NCI-H510A (cell line): ENCODE measurements at places on chromosomes 2 and 18.

- DNase-seq, result no peak
These were observed 31.5 kb upstream of the NCKAP5 start for GRCh38 chr2:133599811-133600210.

DNA sequence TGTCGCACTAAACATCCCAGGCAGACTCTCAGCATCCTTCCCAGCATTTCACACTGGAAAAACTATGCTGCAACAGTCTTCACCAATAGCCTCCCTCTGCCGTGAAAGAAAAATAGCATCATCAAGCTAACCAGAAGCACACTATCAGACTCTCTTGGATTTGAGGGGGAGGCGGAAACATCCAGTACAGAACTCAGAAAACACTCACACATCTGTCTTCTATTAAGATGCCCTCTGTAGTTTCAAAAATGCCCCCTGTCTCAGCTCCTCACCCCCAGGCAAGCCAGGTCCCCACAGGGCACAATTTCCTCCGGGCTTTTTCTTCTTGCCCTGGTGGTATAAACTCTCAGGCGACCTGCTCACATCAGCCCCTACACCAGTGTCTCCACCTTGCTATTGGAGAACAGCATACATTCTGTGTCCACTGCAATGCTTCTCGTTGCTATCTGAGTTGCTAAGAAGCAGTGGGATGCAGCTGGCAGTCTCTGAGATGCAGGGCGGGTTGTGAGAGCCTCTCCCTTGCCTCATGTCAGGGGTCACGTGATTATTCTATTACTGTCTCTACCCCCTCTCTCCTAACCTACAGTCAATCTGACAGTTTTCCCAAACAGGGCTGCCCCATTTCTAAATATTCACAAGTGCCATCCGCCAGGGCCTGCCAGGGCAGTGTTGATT is 189.9 kb downstream of the INO80D start:
- peak; percentile 11 for DNase-seq

DNA sequence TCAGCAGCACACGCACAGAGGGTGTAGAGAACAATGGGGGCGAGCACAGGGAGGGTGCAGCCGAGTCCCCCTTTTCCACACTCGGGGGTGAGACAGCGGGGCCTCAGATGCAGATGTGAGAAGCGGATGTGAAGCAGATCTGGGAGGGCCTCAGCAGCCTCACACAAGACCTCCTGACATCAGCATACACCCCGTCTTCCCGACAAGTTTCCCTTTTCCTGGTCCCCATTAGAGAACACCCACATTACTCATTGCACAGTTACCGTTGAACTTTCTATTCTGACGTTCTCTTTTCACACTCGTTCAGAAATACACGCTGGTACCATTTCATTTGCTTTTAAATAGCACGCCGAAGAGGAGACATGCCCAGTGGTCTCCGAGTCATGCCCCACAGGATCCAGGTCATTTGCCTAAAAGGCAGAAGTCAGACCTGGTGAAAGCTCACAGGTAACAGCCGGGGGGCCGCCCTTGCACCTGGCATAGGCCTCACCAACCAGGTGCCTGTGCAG is 129.5 kb upstream of the ID2 start:
- no peak for DNase-seq

- DNase-seq, result no peak
These were observed 298.2 kb downstream of the TCF4 start for GRCh38 chr18:55289775-55290174.

DNA sequence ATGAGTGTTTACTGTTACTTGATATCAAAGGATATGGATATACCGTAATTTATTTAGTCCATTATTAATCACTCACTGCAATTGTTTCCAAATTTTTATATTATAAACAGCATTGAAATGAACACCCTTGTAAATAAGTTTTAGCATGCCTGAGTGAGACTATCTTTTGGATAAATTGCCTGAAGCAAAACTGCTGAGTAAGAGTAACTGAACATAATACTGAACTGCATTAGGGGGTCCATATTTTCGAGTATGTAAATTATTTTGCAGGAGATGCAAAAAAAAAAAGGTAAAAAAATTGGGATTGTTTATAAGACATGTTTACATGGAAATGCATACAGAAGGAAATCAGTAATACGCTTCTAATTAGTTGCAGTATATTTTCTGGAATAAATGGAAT is 215.6 kb upstream of the SMAD7 start:
- no peak for DNase-seq

DNA sequence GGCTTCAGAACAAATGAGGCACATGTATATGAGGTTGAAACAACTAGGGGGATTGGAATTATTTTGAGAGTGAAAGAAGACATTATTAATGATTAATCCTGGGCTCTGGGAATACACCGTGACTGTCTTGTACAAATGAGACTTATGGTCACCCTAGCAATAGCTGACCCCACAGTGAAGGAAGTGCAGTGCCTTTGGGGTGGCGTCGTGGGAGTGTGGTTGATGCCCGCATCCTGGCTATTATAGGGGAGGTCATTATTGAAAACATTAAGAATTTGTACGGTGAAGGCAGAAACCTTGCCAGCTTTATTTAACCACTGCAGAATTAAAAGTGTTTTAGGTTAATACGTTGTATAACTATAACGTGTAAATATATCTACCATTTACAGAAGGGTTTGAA is 296.7 kb downstream of the CYRIA start:
- DNase-seq, result no peak

GRCh38 chr2:59301466-59302402 is 1060.6 kb upstream of the FANCL start:
- DNase-seq, result no peak

GRCh38 chr2:238955648-238956531 is 108.0 kb downstream of the TWIST2 start:
- DNase-seq, result no peak

DNA sequence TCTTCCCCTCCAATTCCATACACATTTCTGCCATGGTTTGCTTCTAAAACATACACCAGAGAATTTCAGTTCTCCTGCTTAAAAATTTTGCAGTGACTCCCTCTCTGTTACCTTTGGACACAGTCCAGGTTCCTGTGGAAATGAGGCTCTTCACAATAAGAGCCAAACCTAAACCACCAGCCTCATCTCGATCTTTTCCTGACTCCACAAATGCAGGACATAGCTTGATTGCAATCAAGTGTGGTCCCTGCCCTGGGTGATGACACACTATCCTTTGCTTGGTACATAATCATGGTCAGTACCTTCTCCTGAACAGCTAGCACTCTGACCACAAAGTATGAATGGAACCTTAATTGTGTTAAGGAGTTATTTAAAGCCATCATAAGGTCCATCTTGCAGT is 134.9 kb upstream of the CHAC2 start:
- no peak for DNase-seq

GRCh38 chr18:63539904-63540510 is 2.2 kb upstream of the SERPINB12 start:
- DNase-seq, result no peak

DNA sequence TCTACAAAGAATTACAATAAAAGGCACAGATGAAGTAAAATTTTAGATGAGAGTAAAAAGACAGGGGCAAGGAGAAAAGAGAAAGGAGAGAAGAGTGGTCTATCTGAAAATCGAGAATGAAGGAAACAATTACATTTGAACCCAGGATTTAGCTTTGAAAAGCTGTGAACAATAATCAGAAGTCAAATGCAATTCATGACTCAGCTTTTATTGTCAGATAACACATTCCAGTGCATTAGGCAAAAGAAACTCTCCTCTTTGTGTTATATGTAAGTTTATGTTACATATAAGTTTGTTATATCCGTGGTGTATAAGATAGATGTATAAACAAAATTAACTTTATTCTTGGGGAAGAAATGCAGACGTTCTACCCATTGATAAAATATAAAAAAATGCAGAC is 284.5 kb downstream of the GBX2 start:
- no peak for DNase-seq

GRCh38 chr2:131413148-131413747 is 49.3 kb upstream of the RAB6D start:
- DNase-seq, result no peak

DNA sequence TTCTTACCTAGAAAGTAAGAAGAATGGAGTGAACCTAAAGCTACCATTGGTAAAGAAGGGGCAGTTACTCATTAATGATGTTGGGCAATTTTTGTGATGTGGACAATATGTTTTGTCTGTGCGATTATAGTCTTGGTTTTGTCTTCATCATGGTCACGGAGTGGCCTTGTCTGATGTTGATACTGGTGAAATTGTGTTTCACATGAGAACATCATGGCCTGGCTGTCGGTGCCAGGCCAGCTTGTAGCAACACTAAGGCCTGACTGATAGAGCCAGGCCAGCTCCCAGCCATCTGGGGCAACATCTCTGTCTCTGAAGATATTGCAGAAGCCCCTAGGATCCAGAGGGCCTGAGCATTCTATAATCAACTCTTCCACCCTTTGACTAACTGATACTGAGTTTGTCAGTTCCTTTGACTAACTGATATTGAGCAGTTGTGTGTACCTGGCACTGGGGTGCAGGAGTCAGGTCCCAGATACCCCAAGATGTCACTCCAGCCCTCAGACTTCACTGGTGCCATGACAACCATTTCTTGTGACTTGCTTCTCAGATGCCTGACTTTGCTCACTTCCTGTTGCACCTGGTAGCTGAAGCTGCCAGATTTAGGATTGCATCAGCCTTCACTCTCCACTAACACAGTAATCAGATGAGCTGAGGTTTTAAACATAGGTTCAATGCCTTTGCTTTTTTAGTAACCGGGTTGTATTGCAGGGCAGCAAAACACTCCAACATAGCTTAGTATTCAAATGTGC is 62.5 kb downstream of the RPIA start:
- DNase-seq, result no peak

- no peak for DNase-seq
These were observed 13.2 kb upstream of the SULT1C3 start for GRCh38 chr2:108226564-108226963.

DNA sequence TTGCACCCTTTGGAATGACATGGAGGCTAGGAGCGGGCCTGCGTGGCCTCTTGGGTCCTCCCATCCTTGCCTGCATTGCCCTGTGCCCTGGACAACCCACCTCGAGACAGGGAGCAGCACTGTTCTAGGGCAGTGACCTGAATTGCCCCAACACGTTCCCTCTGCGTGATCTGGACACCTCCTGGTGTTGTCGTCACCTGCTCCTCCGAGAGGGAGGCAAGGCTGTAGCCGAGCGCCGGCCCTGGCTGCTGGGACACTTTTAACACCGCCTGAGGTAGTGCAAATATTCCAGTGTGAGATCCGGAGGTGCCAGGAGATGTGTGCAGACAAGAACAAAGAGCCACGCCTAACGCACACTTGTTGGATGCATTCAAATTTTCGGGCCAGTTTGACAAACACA is 131.5 kb downstream of the SMAD7 start:
- DNase-seq, result no peak

DNA sequence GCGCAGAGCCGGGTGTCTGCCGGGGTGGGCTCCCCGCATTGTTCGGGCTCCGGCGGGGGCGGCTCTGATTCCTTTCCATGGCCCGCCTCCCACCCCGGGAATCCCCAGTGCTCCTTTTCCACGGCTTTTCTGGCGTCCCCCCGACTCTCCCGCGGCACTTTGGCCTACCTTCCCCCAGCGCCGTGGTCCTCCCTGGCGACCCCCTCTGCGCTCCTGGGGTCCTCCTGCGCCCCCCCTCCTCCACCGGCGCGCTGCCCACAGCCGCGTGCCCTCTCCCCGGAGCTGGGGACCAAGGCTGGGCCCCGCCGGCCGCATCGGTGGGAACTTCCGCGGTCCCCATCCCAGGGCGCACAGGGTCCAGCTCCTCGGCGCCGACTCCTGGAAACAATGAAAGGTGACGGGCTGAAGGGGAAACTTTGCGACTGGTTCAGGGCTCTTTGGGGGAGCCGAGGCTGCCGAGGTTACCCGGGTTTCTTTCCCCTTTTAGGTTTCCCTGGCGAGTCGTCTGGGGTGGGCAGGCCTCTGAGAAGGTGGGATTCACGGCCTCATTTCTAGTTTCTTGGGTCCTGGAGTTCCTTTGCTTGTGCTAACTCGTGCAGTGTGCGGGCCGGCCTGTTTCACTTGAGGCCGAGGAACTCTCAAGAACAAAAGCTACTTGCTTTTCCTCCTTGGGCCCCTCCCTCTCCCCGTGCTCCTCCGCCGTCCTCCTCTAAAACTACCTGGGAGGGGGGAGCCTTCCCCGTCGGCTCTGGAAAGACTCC is 2.2 kb downstream of the TGIF1 start:
- DNase-seq, result no peak

DNA sequence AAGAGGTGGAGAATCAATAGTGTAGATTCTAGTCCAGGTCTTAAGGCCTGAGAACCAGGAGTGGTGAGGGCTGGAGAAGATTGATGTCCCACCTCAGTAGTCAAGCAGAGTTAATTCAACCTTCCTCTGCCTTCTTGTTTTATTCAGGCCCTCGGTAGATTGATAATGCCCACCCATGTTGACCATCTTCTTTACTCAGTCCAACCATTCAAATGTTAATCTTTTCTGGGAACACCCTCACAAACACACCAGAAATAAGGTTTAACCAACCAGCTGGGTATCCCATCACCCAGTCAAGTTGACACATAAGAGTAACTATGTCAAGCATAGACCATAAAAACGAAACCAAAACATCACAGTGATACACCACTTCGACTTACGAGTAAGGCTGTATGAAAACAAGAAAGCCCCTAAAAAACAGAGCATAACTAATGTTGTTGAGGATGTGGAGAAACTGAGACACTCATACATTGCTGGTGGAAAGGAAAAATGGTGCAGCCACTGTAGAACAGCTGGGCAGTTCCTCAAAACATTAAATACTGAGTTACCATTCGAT is 57.5 kb downstream of the SLC35F5 start:
- DNase-seq, result no peak

- DNase-seq, result no peak
These were observed 487.4 kb downstream of the ZEB2 start for GRCh38 chr2:144032566-144032965.

- no peak for DNase-seq
These were observed 85.2 kb downstream of the HS1BP3 start for GRCh38 chr2:20565623-20566236.

DNA sequence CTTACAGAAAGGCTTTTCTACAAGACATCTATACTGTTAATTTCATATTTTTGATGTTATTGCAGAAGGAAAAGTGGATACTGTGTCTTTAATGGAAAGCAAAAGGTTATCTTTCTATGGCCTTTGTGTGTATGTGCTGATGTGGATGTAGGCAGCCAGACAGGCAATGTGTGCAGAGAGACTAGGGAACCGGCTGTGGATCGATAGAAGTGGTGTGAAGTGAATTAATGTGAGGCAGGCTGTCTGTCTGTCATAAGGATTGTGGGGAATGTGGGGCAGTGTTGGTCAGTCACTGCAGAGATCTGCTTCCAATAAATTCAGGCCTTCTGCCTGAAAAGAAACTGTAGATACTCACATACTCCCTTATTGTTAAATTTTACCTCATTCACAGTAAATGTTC is 156.7 kb downstream of the WDR7 start:
- DNase-seq, result no peak

GRCh38 chr18:57727952-57728807 is 74.9 kb downstream of the ATP8B1 start:
- no peak for DNase-seq
